ENCODE measurements at places on chromosomes 12 and 14.

GRCh38 chr14:52730709-52731111 lies 744 bp downstream of the STYX start:
- no peak for DNase-seq

- no peak for DNase-seq
These were observed 12.6 kb downstream of the USP44 start for GRCh38 chr12:95538656-95539055.

GRCh38 chr12:123363390-123363739 lies 1.3 kb downstream of the SBNO1 start:
- DNase-seq: no peak

GRCh38 chr12:69570000-69570516 lies 15.2 kb upstream of the CCT2 start:
- no peak for DNase-seq

DNA sequence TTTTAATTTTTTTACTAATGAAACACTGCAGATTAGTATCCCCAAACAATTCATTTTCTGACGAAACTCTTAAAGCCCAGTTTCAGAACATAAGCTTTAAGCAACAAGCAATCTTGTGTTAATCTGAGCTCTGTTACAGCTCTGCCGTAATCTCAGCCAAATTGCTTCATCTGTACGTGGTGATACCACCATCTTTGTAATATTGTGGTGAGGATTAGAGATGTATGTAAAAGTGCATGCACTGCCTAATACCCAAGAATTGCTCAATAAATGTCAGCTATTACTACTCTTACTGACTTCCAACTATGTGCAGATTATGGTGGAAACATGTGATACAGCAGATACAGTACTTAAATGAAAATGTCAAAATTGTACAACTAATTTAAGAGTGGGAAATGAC lies 1.8 kb downstream of the AKAP5 start:
- DNase-seq: no peak

DNA sequence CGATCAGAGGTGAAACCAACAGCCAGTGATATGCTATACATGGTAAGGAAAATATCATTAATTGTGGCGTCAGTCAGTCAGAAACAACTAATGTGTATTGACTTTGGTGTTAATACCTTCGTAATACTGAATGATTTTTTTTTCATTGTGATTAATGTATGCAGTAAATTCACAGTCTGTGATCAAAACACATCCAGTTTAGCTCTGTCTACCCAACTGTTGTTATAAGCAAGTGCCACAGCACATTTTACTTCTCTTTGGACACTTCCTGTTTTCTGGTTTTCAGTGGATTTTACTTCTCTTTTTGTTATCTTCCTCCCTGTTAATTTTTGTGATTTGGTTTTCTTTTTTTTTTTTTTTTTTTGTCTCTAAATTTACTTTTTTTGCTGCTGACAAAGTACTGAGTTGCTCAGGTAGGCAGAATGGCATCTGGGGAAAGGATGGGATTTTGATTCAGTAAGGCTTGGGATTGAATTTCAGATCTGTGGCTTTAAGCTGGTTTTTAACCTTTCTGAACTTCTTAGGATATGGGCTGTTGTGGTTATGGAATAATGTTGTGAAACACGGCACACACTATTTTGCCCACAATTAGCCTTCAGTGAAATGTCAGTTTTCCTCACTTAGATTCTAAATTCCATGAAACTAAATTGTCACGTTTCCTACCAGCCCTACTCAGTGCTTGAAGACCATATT lies 604 bp downstream of the GLIPR1 start:
- DNase-seq: no peak

DNA sequence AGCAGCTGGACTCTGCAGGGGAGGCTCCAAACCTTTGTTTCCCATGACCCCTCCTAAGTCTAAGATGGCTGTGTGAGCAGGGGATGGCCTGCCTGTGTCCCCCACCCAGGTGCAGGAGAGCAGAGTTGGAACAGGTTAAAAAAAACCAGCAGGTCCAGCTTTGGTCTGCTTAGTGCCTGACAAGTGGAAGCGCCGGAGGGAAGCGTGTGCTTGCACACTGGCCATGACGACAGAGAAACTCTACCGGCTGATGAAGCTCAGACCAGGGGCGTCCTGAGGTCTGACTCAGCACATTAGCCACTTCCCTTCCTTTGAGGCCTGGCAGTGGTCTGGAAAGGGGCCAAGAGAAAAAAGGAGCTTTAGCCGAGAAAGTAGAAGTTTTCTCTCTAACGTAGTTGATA lies 280.1 kb downstream of the VRK1 start:
- DNase-seq: no peak

GRCh38 chr14:57656853-57657252 lies 163.2 kb upstream of the CCDC198 start:
- no peak for DNase-seq
